GM12865 (cell line): ENCODE measurements at places on chromosomes 1 and 21.

DNA sequence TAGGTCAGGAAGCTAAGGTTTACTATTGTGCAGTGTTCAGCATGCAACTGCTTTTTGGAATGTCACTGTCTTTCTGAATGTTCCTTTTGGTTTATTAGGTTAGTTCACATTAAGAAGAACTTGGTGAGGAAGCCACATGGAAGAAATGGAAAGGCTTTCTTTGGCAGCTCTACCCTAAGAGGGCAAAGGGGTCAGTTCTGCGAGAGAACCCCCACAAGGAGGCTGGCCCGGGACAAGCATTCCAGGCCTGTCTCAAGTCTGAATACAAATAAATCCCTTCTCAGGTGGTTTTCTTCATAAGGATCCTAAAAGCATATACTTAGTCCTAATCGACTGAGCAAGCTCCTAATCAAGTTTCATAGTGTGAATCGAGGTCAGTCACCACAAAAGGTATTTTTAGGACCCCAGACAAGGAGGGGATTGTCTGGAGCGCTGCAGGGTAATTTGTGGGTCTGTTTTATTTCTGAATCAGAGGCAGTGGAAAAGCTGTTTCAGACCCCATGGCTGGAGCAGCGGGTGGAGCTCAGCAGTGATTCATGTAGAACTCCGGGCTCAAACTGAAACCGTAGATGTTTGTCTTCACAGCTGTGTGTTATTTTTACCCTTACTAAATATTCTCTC lies 63.3 kb downstream of the ERG start:
- DNase-seq = no peak

DNA sequence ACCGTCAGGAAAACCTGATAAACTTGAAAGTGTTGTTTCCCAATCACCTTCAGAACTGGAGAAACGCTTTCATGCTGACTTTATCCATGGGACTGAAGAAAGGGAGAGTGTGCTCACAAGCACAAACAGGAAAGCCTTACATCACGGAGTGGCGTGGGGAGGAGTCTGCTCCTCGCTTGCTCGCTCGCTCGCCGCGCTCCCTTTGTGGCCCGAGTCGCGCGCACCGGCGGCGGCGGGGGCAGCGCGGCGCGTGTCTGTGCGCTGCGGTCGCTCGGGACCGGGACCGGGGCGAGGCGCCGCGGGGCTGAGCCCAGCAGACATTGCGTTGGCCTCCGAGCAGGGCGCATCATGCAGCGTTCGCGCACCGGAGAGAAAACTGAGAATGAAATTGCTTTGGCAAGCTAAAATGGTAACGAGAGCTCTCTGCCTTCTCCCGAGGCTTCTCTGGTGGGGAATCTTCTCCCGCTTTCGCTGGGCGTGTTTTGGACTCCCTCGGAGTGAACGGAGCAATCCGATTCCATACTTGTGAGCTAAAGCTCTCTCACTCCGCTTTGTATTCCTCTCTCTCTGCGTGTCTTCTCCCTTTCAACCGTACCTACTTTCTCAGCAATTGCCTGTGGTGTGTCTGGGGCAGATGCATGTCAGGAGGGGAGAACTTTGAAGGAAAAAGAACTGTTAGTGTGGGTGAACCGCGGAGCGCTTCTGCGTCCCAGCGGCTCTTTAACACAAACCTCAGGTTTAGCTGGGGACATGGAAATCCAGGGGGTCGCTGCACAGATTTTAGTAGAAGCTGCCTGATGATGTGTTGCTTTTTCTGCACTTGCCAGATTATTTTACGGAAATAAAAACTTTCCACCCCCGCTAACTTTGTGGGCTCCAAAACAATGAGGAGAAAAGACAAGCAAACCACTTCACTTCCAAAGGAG lies at the start of gene RGL1:
TSS of gene RGL1 (plus strand) at position 205 of the 926 bp plus-strand sequence. CDS start at position 383, 178 bp downstream.
- DNase-seq = peak; percentile 82

GRCh38 chr1:33344896-33345560 lies 24.1 kb upstream of the A3GALT2 start:
- no peak for DNase-seq

DNA sequence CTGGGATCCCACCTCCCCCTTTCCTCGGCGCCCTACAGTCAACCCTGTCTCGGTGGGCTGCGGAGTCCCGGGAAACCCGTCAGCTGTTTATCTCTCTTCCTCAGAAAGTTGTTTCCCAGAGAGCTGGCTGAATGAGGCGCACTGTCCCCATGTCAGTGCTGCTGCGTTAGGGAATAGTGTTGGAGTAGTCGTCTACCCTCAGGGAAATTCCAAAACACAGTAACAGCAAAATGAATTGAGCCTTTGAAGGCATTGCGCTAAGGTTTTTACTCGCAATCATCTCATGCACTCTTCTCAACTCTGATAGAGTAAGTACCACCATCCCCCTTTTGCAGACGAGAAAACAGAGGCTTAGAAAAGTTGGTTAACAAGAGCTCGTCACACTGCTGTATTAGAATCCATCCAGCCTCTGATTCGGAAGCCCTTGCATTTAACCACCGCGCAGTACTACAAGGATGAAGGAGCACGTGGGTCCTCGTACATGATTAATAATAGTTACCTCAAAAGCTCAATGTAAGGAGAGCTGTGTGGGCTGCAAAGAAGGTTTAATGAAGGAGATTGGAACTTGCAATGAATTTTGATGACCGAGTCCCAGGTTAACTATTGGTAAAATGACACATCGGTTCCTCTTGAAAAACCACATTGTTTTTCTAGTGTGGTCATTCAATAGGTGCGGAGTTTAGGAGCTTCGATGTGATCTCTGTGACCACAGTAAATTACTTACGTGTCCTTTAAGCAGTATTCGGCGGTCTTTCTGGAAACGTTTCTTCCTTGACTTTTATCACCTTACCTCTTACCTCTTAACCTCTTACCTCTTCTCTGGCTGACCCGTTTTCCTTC lies 788 bp upstream of the EDEM3 start:
- peak; percentile 36 for DNase-seq

DNA sequence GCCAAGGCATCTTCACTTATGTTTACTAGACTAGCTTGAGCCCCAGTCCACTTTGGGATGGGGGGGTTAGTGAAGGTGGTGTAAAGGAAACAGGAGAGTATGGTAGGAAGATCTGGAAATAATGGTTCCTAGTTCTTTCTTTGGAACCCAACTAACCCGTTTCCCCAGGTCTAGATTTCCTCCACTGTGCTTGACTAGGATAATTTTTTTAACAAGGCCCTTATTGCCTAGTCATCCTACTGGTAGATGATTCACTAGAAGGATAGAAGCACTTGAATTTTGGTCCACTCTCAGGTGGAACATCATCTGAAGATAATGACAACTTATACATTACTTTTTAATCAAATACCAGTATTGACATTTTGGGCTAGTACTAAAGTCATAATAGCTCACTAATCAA lies 45.9 kb upstream of the MYOCOS start:
- no peak for DNase-seq
